ENCODE measurements at places on chromosomes 5 and 9.

- no peak for DNase-seq
Observed at GRCh38 chr5:3139499-3139931, 388.0 kb upstream of the IRX2 start.

- no peak for DNase-seq
Observed at GRCh38 chr5:89276566-89277305, 393.8 kb upstream of the MEF2C start.

DNA sequence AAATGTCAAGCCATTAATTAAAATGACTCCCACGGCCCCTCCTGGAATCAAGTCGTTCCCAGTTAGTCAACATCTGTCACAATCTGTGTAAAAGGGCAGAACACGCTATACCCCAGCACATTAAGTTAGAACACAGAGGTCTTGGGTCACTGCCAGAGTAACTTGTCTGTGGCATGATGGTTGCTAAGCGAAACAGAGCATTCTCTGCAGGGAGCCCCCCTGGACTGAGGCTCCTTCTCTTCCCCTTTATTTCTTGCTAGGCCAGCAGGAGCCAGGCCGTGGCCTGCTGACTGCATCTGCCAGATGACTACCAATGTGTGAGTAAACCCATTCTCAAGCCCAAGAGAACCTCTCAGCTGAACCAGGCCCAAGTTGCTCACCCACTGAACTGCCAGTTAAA is 51.9 kb upstream of the ZBED3 start:
- no peak for DNase-seq

- DNase-seq: no peak
Observed at GRCh38 chr5:79692596-79692995, 3.0 kb downstream of the CMYA5 start.

GRCh38 chr9:71966601-71967000 is 55.2 kb downstream of the C9orf85 start:
- no peak for DNase-seq

GRCh38 chr5:1299961-1300360 is 5.1 kb upstream of the TERT start:
- no peak for DNase-seq

DNA sequence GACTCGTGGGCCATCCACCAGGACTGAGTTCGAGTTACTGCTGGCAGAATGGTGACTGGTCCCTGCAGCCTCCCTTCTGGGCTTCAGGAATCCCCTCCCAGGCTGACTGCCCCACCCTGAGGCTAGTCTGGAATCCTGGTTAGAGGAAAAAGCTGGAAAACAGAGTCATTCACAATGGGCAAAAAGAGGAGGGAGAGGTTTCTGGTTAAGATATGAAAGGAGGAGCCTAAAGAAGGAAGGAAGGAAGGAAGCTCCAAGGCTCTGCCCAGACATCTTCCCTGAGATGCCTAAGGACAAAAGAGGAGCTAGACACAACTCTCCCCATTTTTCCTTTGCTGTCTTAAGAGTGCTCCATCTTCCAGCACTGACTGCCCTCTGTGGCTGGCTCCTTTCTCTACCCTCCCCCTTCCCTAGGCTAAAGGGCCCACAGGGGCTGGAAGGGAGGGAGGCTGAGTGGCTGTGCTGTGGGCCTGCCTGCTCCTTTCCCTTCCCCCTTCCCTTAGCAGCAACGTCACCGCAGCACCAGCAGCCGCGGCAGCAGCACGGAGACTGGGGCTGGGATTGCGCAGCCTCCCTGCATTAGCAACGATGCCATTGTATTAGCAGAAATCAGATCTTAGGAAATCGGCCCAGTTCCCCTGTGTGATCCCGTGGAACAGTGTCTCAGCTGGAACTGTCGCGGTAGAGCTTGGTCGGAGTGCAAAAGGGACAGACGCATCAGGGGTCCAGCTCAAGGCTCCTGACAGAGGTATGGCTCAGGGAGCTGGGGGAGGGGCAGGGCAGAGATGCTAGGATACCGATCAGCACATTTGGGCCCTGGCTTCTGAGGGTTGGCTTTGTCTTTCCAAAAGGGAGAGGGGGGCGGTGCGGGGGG is 48.7 kb downstream of the RUSC2 start:
- no peak for DNase-seq

DNA sequence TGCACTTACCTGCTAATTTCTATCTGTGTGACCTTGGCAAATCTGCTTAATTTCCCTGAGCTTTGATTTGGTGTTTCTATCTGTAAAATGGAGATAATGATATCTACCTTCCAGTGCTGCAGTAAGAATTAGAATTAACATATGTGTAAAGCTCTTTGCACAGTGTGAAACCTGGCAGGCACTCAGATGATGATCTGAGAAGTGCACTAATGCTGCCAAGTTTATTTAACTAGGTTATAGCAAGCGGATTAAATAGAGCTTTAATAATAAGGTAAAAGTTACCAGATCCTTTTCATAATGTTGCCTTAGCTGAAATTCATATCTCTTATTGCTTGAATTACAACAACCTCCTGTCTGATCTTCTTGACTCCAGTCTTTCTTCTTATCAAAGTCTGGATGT is 315.3 kb upstream of the CD180 start:
- no peak for DNase-seq

DNA sequence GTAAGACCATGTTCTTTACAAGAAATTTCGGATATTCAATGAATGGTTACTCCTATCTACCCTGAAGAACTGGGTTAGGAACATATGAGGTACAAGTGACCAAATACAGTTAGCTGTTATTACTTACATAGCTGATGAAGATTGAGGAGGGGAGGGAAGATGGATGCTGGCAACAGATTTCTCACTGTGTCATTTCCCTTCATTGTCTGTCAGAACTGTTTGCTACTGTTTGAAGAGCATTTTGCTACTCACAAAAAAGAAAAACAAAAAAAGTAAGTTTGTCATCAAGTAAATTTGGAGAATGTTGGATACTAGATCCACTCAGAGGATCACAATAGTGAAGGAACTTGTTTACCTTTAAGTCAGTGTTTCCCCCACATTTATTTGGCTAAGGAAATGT is 53.7 kb downstream of the ENC1 start:
- no peak for DNase-seq

GRCh38 chr5:176342158-176342483 is 19.4 kb downstream of the KIAA1191 start:
- no peak for DNase-seq

GRCh38 chr9:15743512-15743911 is 190.7 kb downstream of the CCDC171 start:
- DNase-seq: no peak

DNA sequence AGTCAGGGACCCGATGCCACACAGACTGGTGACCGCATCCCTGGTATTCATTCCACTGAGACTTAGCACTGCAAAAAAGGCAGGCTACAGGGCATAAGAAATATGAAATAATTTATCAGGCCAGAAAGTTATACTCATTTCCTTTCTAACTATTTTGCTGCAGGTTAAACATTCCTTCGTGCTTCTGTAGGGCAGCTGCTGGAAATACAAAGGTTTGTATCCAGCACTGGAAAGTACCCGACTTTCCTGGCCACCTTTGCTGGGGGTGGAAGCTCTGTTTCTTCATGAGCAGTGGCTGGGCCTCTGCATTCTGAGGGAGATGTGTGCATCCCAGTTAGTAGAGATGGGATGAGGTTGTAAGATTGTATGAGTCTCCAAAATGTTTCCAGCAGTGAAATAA is 478.6 kb upstream of the WWC1 start:
- DNase-seq: no peak

- DNase-seq: no peak
Observed at GRCh38 chr5:54769072-54769471, 216.3 kb downstream of the ESM1 start.

- DNase-seq: no peak
Observed at GRCh38 chr9:109179801-109180523, 12.9 kb upstream of the FRRS1L start.

- no peak for DNase-seq
Observed at GRCh38 chr9:27599102-27599869, 26.0 kb upstream of the C9orf72 start.

GRCh38 chr9:81035171-81035570 is 654.2 kb downstream of the TLE1 start:
- no peak for DNase-seq

DNA sequence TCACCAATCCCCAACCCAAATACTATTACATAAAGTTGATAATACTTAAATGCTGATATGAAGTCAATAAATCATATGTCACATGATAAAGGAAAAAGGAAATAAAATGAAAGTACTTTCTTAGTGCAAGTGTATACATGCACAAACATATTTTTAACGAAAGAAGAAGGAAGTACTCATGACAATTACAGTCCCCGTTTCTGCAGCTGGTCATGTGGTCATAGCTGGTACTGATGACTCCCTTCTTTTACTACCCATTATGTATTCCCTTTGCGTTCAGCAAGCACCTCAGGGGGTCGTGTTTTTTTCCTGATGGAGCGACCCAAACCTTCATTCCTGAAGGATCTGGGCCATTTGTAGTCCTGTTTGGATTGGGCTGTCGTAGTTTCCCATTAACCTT is 27.3 kb downstream of the CENPP start:
- no peak for DNase-seq

GRCh38 chr5:114415760-114416159 is 53.9 kb downstream of the KCNN2 start:
- DNase-seq: no peak

DNA sequence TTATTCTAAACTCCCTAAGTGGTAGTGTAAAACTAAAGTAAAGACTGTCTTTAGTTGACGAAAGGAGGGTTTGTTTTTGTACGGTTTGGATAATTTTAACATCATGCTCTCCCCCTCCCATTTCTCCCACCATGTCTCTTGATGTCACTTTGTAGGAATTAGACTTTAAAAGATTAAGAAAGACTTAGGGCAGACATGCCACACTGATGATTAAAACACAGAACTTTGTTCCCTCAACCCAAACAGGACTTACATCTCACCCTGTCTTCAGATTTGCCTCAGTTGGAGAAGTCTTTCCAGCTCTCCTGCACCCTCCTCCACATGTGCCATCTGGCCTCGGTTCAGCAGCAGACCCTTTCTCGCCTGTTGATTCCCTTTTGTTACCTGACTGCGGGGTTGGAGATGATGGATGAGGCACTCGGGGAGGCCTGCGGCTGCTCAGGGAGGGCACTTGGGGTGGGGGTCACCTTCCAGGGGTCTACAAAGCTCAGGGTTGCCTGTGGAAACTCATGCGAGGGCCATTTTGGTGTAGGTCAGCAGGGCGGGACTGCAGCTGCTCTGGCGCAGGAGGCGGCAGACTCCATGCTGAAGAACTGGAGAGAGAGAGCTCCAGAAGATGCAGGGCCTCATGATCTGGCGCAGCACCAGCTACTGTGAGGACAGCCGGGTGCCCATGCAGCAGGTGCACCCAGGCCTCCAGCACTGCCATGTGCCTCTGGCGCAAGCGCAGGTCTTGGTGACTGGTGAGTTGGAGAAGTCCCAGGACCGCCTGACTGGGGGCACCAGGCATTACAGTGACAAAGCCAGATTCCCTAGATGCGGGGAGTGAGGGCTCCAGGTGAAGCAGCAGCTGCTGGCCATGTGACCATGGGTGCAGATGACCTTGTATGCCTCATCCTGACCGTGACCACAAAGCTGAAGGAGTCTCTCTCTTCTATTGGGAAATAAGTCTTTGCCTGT is 24.5 kb upstream of the EXOC3 start:
- no peak for DNase-seq

DNA sequence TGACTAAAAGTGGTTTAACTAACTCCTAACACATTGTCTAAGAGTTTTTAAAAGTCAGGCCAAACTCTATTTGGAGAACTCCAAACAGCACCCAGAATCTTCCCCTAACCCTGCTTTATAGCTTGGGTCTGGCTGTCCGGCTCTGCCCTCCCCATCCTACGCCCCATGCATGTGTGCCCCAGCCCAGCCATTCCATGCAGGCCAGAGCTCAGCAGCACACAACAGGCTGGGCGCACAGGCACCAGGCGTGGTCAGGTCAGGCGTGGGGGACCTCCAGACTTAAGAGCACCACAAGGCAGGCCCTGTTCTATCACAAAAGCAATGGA is 31.1 kb downstream of the SHB start:
- DNase-seq: no peak

DNA sequence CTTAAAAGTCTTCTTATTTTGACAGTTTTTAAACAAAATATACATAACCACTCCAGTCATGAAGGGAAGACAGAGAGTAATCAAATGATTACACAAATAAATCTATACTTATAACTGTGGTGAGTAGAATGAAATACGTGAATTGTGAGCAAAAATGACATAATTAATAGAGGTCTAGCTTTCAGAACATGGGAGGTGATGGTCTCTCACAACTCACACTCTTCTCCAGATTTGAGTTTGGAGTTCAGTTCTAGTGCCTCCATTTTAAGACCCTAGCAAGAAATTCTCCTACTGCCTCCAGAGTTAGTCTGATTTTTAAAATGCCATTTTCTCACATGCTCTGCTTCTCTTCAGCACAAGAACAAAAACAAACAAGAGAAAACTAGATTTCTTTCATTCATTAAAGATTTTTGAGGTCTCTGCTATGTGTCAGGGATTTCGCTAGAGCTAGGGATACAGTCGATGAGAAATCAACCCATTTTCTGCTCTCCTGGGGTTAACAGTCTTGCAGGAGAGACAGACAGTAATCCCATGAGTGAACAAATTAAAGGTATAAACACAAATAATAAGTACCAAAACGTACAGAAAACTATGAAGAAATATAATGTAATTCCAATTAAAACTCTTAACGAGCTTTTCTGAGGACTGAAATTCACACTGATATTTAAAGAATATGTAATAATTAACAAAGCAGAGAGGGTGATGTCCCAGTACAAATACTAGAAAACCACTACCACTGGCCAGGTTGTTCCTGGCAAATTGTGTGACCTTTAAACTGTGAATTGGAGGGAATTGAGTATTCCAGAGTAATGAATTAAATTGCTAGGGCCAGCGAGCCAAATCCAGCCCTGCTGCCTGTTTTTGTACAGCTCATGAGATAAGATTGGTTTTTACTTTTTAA is 27.1 kb upstream of the HTR4 start:
- DNase-seq: no peak

DNA sequence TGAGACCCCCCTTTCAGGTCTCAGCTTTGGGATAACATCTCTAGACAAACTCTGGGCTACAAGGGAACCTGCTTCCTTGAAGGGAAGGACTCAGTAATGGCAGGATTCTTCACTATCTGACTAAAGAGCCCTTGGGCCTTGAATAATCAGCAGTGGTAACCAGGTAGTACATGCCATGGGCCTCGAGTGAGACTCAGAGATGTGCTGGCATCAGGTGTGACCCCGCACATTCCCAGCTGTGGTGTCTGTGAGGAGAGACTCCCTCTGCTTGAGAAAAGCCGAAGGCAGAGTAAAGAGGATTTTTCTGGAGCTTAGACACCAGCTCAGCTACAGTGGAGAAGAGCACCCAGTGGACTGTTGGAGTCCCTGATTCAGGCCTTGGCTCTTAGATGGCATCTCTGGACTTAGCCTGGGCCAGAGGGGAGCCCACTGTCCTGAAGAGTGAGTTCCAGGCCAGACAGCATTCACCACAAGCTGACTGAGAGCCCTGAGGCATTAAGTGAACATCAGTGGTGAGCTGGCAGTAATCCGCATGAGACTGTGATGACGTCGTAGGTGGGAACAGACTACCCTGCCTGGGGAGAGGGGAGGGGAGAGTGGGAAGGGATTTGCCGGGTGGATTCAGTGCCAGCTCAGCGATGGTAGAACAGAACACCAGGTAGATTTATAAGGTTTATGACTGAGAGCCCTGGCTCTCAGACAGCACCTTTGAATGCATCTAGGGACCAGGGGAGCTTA is 5.3 kb upstream of the ZNF782 start:
- DNase-seq: no peak

- DNase-seq: no peak
Observed at GRCh38 chr5:164809821-164810220, 1304.4 kb downstream of the MAT2B start.
